ENCODE measurements at places on chromosomes 7 and 10.
A peak's percentile ranks its signal among the peaks of the same experiment; 100 is the strongest.

DNA sequence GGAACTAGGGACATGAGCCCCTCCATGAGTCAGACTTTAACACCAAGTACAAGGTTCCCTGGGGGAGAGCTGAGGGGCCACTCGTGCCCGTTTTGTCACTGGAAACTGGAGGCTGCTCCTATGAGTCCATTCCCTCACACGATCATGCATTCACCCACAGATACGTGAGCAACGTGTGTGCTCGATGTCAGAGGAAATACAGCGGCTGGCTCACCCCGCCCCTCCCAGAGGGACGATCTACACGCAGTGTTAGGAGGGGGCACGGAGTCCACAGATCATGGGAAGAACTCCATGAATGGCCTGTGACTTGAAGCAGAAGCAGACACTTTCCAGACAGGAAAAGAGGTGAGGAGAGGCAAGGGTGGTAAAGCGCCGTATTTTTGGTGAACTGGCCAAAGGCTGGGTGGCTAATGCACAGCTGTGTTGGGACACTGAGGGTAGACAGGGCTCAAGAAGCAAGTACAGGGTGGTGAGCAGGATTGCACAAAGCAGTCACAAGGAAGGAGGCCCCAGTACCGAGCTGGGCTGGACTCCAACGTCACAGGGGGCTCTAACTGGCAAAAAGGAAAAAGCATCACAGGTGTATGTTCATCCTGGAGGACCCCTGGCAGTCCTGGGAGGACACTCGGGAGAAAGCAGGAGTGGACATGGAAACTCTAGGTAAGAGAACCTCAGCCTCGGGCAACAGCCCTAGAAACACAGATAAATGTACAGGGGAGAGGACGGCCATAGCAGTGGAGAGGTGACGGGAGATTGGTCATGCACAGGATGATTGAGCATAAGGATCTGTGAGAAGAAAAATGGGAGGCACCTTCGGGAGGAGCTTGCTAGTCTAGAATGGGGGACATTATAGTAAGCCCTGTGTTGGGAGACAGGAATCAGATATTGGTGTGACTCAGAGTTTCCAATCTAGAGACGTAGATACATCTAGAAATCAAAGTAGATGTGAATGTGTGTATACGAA, 41.2 kb downstream of the TNS3 start:
- no peak for DNase-seq

- DNase-seq = no peak
Measured at GRCh38 chr7:125572414-125572813, 642.8 kb upstream of the POT1 start.

GRCh38 chr7:30313348-30313747, 29.0 kb downstream of the ZNRF2 start:
- no peak for DNase-seq

GRCh38 chr10:101818872-101819633, 809 bp upstream of the OGA start:
- no peak for DNase-seq

DNA sequence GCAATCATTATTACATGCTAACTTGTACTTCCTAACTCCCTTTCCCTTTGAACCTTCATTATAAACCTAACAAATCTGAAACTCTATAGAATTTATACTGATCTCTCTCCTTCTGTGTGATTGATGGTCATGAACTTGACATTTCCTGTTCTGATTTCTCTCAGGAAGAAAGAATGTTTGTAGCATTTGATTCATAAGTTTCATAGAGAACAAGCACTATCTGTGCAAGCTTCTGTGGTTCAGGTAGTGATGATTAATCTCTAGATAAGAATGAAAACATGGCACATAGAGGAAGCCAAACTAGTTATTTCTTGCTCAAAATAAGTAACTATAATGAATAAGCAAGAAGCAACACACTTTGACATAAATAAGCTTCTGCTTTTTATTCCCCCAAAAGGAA, 34.2 kb downstream of the TFPI2 start:
- DNase-seq = no peak

- peak; percentile 4 for DNase-seq
Measured at GRCh38 chr7:67105377-67105776, 108.7 kb downstream of the TYW1 start.

- DNase-seq = no peak
Measured at GRCh38 chr10:45154502-45154901, 153.8 kb downstream of the ZNF22 start.

DNA sequence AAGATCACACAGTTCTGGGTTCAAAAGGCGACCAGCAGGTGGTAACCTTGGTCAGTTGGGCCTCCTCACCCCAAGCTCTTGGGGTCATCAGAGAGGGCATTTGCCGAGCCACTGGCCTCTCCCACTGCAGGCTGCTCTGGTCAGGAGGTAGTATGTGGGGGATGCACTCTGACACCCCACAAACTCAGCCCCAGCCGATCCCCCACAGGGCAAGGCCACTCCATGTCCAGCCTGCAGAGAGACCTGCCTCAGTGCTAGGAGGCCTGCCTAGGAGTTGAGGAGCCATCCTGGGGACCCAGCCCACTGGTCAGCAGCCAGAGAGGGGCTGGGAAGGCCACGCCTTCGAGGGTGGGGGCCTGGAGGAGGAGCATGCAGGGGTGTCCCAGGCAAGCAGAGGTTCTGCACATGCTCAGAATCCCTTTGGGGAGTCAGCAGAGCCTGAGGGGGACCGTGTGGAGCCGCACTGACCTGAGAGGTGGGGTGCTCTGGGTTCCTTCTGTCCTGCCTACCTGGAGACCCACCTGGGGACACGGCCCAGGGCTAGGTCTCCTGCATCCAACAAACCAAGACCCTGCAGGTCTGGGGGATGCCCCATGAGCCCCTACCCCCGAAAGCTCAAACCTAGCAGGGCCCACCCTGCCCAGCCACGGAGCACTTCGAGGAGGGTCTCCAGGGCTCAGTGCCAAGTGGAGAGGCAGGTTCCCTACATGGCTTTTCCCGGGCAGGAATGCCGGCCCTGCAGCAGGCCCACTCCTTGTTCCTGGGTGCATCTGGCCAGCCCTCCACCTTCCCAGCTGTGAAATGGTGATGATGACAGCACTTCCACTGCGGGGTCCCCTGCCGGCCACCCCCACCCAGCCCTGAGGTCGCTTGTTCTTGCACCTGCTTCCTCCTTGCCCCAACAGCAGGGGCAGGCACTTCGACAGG, 58.5 kb downstream of the RASGEF1A start:
- no peak for DNase-seq

- no peak for DNase-seq
Measured at GRCh38 chr10:92785118-92785517, 63.2 kb upstream of the EXOC6 start.

DNA sequence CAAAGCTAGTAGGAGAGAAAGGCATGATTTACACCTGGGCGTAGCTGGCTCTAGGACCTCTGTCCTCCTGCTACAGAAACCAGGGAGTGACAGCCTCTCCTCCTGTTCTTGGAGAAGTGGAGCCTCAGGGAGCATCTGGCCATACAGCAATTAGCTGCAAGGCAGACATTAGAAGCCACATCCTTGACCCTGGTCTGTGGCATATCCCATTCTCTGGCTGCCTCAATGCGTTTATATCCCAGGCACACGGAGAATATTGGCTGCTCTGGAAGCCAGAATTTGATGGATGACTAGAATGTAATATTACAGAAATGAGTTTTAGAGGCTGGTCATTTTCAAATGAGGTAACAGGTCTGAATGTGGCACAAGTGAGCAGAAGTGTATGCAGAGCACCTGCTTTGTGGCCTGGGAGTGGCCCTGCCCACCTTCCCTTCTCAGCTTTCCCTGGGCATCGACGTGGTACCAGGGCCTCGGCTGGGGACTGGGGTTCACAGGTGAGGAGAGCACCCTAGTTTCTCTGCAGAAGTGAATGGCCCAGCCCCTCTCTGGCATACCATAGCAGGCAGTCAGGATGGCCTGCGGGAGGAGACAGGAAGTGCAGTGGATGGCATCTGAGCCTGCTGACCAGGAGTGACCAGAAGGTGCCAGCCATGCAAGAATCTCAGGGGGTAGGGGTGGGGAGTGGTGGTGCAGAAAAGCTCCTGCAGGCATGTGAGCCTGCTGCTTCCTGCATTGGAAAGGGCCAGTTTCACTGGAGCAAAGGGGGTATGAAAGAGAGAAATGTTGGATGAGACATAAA, 367.2 kb upstream of the ZNF32 start:
- no peak for DNase-seq

DNA sequence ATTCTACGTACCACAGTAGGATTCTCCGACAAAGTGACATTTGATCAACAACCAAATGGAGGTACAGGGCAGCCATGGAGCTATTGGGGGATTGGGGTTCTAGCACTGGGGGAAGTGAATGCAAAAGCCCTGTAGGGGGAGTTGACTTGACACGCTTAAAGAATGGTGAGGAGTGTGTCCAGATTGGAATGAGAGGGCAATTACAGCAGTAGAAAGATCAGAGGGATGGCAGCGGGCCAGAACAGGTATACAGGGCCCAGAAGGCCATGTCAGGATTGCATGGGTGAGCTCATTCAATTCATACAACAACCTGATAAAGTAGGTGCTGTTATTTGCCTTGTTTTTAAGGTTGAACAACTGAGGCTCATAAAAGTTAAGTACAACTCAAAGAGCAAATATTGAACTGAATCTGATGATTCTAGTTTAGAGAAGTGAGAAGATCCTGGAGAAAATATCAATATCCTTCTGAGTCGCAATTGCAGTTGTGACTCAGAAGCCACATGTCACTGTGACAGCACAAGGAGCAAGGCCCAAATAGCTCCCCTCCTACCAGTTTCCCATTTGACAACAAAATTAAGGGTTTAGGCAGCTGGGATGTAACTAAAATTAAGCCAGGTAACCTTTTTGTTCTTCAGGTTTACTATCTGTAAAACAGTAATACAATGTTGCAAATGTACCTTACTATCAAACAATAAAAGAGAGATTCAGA, 28.0 kb upstream of the CTTNBP2 start:
- DNase-seq = no peak

DNA sequence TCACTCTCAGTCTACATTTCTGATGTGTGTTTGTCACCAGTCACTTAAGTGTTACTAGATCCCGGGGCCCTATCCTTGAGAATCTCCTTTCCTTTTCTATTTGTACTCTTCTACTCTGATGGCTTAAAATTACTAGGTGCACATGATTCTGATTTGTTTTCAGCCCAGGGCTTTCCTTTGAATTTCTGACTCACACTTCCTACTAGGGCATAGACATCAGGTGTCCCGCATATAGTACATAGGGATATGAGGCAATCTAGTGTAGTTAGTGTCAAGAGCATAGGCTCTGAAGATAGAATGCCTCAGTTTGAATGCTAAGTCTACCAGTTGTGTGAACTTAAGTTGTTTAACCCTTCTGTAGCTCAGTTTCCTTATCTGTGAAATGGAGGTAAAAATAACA, 49.4 kb upstream of the LRRN3 start:
- DNase-seq = peak; percentile 16

GRCh38 chr7:34838329-34838728, 180.3 kb downstream of the NPSR1 start:
- no peak for DNase-seq

DNA sequence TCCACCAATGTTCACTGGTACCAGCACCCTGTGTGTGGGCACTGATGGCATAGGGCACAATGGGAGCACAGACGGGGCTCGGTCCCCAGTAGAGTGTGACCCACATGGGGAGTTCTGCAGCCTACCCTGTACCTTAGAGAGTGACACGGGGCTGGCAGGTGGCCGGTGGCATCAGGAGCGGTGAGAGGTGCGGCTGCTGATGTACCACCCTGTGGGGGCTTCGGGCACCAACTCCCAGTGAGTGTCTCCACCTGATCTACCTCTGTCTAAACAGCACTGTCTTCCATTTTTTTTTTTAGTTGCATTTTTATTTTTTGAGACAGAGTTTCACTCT, 4.1 kb downstream of the JAKMIP3 start:
- no peak for DNase-seq

DNA sequence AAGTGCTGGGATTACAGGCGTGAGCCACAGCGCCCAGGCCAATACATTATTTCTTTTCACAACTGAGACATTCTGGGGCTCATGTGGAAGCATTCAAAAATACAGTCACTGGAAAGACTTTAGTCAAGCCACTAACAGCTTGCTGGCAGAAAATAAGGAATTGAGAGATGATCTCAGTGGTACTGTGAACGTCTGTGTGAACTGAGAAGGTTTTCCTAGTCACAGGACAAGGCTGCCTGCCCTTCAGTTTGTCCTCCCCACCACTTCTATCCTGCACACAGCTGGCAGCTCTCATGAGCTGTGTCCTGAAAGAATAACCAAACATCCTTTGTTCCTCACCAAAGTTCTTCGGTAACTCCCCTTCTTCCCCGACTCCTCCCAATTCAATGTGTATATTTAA, 31.3 kb upstream of the ITGA8 start:
- no peak for DNase-seq

- peak; percentile 77 for DNase-seq
Measured at GRCh38 chr10:89001024-89001728, 10.6 kb downstream of the FAS start.

GRCh38 chr10:123068087-123068853, 59.5 kb downstream of the ACADSB start:
- DNase-seq = no peak

DNA sequence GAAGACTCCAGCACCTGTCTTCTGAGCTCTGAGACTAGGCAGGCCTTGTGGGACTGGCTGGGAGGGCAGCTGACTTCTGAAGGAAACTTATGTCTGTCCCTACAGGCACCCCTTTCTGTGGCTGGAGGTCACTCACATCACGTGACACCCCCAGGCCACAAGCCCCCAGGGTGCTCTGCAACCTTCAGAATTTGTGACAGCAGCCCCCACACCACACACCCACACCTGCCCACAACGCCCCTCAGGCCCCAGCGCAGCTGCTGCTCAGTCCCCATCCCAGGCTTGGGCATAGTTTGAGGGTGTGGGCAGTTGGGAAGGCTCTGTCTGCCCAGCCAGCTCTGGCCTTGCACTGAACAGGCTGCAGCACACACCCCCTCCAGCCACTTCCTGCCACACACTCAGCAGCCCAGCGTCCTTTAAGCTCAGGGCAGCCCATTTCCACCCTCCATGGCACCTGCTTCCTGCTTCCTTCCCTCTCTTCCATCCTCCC, 80.0 kb upstream of the UNC5B start:
- no peak for DNase-seq

DNA sequence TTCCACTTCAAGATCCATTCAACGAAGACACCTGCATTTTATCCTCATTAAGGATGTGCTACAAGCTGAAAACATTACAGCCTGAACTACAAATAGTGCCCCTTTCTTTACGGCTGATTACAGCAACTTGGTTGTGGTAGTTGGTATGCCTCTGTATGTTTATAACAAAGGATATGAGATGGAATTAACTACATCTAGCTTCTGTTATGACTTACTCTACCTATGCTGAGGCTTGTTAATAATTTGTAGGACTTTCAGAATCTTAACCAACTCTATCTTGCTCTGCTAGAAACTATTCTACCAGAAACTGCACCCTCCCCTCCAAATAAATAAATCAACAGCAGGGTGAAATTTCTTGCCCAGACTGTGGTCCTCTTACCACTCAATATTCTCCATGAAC, 448.1 kb downstream of the GRM8 start:
- DNase-seq = no peak

DNA sequence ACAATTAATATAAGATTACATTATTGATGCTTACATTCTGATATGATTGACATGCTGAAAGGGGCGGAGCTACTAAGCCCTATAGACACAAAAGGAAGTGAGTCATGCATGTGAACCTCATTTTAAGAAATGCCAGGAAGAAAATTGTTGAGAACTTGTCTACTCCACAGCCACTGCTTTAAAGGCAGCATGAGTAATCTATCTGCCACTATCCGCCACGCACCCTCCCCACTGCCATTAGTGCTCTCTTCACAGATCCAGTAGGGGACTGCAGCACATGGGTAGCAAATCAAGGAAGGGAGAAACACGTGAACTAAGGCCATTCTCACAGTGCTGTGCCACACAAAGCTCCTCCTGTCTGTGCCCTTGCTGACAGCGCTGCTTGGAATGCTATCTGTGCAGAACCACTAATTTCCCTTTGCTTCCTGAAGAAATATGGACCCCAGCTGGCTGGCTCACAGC, 524.8 kb downstream of the GRM8 start:
- no peak for DNase-seq

- no peak for DNase-seq
Measured at GRCh38 chr10:80579181-80579763, 41.6 kb downstream of the SH2D4B start.
